ENCODE measurements at places on chromosomes 2 and 18.
A peak's percentile ranks its signal among the peaks of the same experiment; 100 is the strongest.

- no peak for DNase-seq
Measured at GRCh38 chr18:63465059-63465458, 11.7 kb upstream of the SERPINB5 start.

DNA sequence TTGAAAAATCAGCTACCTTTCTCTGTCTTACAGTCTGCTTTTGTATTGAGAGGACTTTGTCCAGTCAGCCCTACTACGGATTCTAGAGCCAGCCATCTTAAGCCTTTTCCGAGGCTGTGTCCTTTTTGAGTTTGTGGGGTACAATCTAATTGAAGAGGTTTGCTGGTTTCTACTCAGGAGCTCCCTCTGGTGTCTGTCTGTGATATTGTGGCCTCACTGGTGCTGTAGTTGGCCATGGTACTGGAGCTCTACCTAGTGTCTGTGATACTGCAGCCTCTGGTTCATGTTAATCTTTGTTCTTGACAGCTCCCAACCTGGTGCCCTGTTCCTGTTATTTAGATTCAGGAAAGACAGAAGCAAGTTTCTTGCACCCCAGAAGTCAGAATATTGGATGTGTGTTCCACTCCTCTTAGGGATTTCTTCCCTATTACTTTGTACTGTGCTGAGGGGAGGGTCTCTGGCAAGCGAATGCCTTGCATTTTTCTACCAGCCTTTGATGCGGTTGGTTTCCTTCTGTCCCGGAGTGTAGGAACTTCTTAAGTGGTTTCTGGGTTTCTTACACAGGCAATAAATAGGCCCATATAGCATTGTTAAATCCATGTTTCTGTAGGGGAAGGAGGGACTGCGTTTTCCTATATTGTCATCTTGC, 78.5 kb downstream of the ACSL3 start:
- peak; percentile 72 for DNase-seq

DNA sequence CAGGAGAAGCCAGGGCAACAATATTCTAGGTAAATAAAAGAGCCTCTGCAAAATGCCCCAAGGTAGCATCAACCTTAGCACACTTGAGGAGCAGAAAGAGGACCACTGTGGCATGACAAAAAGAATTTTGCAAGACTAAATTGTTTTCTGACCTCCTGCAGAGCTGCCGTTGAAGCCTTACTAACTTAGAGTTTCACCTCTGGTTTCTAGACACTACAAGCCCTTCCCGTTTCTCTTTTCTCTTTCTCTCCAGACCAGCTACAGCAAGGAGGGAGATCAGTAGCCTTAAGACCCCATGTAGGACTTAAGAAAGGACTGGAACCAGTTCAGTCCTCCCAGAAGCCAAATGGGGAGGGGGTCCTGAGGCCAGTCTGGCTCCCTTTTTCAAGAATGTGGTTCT, 73.3 kb upstream of the SP3 start:
- no peak for DNase-seq

GRCh38 chr18:34959211-34959829, 81.9 kb upstream of the MAPRE2 start:
- DNase-seq, result no peak

DNA sequence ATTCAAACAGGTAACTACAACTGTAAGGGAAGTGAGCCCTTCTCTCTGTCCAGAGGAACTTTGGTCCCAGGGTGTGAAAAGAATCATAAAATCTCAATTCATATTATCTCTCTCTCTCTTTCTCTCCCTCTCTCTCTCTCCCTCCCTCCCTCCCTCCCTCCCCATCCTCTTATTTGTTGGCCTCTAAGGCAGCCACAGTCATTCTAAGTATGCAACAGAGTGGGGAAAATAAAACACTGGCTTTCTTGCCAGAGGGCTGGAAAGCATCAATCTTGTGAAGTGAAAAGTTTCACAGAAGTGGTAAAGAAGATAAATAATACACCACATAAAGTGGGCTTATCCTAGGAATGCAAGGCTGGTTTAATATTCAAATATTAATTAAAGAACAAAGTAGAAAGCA, 95.6 kb upstream of the KCNH7 start:
- no peak for DNase-seq

DNA sequence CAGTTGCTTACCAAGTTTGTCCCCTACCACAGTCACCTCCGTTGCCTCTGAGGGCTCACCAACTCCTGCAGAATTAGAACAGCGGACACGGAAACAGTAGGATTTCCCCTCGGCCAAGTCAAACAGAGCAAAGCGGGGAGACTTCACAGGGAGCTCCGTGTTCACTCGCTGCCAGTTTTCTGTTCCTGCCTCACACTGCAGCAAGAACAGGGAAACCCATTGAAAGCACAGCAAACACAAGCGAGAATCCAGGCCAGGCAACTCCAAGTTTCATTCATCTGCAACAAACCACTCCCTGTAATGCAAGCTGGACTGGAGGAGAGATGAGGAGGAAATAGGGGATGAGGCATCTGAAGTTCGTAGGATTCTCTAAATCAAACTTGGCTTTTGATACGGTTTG, 84.2 kb downstream of the MYOM1 start:
- no peak for DNase-seq

DNA sequence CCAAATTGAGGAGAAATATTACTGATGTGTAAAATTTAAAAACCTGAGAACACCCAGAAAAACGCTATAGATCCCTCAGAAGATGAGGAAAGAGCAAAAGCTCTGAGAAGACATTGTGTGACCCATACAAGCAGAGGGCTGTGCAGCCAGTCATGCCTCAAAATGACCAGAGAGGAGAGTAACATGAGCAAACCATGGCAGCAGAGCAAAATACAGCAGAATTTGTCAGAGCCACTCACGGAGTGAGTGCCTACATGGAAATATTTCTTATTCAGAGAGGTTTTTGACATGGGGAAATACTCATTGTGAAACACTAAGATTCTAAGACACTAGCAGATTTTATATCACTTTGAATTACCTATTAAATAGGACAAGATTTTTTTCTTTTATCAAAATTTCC, 96.8 kb upstream of the DNAJC10 start:
- DNase-seq, result no peak

DNA sequence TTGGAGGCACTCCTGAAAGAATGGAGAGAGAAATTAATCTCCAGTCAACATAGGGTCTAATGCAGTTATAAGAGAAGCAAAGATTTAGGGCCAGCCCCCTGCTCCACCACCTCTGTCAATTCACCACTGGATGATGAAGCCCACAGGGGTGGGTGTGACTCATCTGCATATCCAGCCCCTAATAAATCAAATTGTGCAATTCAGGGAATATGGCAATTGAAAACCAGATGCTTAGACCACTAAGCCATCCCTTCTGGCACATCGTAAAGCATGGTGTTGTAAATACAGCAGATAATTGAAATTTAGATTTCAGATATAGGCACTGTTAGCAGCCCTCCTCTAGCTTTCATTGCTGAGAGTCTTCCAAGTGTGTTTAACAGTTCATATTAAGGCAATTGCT, 541.4 kb downstream of the PARD3B start:
- no peak for DNase-seq

- DNase-seq, result no peak
Measured at GRCh38 chr2:100821255-100821910, 1.4 kb downstream of the NPAS2 start.

DNA sequence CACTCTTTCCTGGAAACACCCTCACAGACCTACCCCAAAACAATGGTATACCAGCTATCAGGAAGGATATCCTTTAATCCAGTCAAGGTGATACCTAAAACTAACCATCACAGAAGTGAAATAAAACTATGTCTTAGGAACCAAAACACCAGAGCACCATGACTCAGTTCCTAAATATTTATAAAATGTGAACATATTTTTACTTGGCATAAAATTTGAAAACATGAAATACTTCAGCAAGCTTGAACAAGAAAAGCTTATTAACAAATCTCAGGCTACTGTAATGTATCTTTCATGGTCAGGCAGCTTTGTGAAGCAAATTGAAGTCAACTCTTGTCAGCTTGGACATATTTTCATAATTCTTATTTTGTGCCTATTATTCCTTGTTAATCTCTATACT, 440.8 kb upstream of the CDH20 start:
- peak; percentile 15 for DNase-seq

GRCh38 chr18:5451150-5451549, 92.6 kb downstream of the EPB41L3 start:
- no peak for DNase-seq

DNA sequence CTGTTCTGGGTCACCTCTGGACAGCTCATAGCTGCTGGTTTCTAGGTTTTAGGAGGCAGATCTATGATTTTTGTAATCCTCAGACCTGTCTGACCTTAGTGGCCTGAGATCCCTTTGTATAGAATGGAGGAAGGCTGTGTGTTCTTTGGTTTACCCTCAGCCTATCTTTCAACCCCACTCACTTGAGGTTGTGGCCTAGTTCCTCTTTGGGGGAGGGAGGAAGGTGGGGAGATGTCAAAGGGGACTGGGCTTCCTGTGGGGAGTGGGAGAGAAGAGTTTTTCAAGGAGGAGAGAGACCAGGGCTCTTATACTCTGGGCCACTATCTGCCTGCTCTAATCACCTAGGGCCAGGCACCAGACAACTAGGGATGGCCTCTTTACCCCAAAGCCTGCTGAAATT, 28.5 kb downstream of the SEMA4F start:
- no peak for DNase-seq

- DNase-seq, result no peak
Measured at GRCh38 chr2:126303113-126303512, 352.8 kb upstream of the GYPC start.

DNA sequence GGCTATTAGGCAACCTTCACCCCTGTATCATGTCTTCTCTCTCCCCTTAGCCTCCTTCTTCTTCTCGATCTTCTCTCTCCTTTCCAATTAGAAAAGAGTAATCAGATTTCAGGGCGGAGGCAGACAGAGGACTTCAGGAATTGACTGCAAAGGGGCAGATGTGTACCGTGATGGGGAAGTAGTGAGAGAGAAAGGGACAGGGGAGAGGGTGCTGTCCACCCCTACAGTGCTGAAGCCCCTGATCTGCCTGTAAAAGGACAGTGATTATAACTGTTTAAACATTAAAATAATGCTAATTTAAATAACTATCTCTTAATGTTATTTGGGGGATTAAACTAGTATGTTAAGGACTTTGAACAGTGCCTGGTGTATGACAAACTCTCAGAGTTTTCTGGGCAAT, 178.5 kb downstream of the ACTR3 start:
- DNase-seq, result no peak

GRCh38 chr2:149858901-149859634, 271.5 kb upstream of the MMADHC start:
- DNase-seq, result no peak

GRCh38 chr2:149661844-149662243, 74.3 kb upstream of the MMADHC start:
- peak; percentile 73 for DNase-seq

GRCh38 chr18:35733408-35733807, 151.9 kb downstream of the GALNT1 start:
- DNase-seq, result no peak

- no peak for DNase-seq
Measured at GRCh38 chr2:96940001-96940615, 46.3 kb downstream of the FAM178B start.
